ENCODE measurements at places on chromosomes 3 and 15.
A peak's percentile ranks its signal among the peaks of the same experiment; 100 is the strongest.

- DNase-seq: no peak
Observed at GRCh38 chr15:73190189-73190601, 137.9 kb downstream of the NEO1 start.

DNA sequence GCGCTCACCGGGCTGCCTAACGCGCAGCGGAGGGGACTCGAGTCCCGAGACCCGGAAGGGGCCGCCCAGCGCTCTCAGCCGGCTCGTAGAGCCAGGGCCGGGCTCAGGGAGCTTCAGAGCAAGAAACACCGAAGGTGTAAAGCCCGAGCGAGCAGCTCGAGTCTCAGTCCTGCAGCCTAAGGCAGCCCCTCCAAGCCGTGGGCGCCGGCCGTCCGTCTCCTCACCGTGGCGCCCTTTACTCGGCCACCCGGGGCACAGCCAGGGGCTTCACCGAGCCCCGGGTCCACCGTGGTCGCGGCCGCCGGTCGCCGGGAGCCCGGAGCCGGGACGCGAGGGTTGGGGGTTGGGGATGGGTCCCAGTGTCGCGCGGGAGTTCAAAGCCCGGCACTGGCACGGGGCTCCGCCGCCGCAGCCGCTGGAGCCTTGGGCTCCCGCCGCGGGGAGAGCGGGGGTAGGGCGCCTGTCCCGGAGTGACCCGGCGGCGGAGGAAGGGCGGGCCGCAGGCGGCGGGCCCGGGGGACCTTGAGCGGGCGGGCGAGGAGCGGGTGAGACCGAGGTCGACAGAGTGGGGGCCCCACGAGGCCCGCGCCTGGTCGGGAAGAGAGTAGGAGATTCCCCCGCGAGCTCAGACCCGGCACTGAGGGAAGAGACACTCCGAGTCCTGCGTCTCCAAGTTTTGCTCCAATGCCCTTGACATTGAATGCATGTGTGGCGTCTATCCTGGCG lies 26.9 kb upstream of the THRB start:
- peak; percentile 80 for DNase-seq

DNA sequence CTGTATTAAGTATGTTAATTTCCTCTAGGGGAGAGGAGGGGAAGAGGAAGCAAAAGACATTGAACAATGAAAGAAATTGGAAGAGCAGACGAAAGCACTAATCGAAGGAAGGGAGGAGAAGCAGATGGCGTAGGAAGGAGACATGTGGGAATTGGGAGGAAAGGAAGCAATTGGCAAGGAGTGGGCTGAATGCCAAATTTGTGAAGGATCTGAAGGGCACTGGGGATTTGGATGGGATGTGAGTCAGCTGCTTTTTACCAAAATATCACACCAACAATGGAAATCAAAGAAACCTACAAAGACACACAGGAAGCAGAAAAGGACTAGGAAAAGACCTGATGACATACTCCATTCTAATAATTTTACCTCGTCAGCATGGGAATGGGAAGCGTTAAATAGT lies 1029.8 kb downstream of the ROBO1 start:
- DNase-seq: no peak

GRCh38 chr3:130659911-130660310 lies 86.7 kb downstream of the PIK3R4 start:
- DNase-seq: no peak

DNA sequence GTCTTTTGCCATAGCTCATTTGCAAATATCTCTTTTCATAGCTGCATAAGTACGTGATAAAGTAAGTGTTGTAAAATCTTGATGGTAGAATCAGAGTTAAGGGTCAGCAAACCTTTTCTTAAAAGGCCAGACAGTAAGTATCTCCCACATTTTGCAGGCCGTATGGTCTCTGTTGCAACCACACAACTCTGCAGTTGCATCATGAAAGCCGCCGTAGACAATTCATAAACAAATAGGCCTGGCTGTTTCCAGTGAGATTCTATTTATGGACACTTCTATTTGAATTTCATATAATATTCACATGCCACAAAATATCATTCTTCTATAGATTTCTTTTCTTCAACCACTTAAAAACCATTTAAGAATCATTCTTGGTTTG lies 248.5 kb downstream of the TLE3 start:
- no peak for DNase-seq

GRCh38 chr3:64022451-64023186 lies 675 bp downstream of the PSMD6 start:
- DNase-seq: no peak

DNA sequence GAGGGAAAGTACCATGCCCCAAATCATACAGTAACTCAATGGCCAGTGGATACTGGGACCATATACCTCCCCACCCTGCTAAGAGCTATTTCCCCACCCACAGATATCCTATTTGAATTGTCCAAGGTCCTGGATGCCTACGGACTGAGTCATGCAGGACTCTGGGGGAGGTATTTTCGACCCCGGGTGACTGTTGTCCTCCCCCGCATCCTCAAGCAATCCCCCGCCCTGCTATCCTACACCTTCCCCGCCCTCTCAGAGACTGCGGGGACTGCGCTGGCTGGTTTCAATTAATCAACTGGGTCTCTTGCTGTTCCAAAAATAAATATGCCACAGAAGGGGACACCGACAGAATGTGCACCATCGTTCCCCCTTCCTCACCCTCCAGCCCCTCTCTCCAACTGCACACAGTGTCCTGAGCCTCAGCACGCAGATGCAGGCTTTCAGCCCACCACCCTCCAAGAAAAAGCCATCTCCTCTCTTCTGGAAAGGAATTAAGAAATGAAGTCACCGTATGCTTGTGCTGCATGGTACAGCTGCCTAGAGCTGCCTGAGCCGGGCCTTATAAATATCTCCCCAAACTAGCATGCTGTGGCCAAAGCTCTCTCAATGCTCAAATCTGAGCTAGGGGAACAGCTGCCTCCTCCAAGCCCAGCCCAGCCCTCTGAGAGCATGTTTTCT lies 8.1 kb downstream of the CAV3 start:
- no peak for DNase-seq

Measured in sigmoid colon (tissue), 7 donors.